ENCODE measurements at places on chromosomes 12 and 14.
A peak's percentile ranks its signal among the peaks of the same experiment; 100 is the strongest.

DNA sequence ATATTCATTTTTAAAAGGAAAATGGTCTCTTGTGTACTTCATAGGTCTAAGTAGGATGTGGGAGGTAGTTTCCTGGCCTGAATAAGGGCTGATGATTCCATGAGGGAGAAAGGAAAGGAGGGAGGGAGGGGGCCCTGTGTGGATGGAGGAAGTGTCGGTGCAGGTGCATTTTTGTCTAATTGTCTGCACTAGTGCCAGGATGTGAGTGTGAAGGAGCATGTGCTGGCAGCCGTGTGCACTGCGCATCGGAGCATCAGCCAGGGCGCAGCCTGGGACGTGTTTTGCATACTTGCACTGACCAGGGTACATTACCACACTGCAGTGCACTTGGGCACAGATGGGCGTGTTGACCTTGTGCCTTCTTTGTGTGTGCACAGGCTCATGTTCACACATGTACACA is 29.2 kb downstream of the SMUG1 start:
- peak; percentile 36 for DNase-seq

DNA sequence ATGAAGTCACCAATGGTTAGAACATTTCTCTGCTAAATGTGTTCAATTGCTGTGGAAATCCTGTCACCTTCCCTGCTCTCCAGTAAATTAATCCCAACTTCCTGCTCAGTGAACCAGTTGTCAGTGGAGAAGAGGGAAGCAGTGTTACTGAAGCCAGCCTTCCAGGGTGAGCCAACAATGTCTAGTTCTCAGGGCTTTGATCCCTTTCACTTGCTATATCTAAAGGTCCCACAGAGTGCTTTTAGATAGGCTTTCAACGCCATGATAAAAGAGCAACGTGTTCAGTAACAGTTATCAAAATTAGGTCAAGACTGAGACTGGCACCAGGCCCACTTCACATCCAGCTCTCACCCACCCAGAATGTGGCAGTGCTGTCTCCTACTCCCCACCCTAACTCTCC is 139.7 kb downstream of the KCNH5 start:
- DNase-seq: no peak

DNA sequence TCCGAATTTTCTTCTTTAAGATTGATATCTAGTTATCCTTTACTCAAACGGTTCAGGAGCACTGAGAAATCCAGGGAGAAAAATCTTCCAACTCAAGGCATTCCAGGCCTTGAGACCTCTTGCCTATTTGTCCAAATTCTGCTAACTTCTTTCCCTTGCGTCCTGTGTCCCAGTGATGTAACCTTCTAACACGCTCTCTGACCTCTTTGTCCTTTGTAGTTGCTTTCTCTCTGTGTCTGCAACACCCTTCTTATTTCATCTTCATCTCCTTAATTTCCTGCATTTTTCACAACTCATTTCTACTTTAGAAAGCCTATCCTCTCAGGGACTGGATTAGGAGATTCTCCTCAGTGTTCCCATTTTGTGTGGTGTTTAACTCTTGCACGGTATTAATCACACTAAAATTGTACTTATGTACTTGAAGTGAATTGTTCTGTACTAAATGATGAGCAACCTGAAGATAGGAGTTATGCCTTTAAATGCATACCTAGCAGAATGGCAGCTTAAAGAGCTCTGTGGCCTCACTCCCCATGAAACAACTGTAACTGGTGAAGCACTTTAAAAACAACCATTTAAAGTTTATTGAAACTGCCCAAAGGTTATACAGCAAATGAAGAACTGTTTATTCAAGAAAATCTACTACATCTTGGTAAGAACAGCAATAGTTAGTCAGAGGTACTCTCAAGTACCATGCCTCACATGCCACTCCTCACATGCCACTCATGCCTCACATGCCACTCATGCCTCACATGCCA is 7.4 kb upstream of the SNAPC1 start:
- DNase-seq: no peak

DNA sequence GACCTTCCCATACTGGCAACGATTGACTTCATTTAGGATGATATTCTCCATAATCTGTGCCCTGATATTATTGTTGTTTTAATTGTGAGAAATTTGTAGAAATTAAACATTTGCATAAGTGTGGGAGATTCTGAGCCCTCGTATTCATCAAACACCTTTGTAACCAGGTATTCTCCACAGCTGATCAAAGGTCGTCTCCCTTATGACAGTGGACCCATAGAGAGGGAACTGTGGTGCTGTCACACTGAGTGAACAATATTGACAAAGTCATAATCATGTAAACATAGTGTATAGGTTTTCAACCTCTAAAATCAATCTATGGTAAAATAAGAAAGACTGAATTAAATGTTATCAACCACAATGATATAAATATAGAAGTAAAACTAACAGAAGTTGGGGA is 14.9 kb upstream of the PLEKHG3 start:
- DNase-seq: no peak

DNA sequence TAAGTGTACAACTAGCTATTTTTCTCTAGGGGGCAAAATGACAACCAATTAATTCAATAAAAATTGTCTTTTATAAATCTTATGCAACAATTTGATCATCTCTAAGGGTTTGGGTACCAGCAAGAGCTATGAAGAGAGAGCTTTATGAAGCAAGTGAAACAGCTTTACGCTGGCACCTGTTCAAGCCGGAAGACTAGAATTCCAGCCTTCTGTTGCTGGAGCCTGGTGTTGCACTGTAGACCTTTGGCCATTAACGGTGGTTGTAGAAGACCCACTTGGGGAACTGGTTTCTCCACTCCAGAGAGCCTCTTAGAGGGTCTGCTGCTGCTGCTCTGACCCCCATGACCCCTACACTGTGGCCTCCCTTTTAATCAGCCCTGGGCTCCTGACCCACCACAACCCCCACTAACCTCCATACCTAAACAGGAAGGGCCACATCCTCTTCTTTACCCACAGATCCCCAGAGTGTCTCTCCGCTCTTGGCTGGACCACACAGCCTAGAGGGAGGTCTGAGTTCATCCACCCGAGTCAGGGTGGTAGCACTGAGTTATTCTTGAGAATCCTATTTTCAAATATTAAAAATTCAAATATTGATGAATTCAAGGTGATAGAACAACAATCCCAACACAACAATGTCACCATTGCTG is 54.6 kb upstream of the STON2 start:
- DNase-seq: no peak

- no peak for DNase-seq
Measured at GRCh38 chr14:56172571-56172971, 54.4 kb downstream of the PELI2 start.

DNA sequence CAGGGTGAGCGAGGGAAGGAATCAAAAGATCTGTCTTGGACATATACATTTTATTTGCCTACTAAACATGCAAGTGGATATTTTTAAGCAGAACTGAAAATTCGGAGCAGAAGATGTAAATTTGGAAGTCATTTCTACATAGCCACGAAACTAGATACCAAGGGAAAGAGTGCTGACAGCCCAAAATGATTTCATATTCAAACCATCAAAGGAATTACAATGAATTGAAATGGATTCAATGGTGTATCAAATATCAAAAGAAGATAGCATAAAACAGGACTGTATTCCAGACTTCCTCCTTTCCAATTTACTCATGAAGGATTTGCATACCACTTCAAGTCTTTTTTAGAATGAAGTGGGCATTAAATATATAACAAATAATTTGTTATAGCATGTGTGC is 313.5 kb upstream of the KITLG start:
- DNase-seq: no peak

GRCh38 chr12:108888031-108888430 is 8.1 kb downstream of the DAO start:
- no peak for DNase-seq

DNA sequence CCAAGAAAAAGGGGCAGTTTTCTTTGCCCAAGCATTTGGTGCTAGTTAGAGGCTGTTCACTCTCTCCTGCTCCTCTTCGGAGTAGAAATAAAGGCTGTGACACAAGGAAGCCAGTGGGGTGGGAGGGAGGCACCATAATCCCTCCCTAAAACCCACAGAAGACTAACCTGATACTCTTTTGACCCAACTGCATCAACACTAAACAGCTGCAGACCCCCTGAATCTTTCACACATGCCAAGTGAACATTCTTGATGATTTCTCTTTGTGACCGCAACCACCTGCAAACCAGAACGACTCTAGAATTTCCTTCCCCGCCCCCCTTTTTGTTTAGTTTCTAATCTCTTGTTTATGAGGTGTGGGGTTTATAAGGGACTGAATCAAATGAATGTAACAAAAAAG is 175.8 kb upstream of the BCL2L14 start:
- DNase-seq: no peak
